ENCODE measurements at places on chromosomes 2 and 18. TPM values are rescaled to one million over a fixed set of nuclear protein-coding genes. Genes with fewer than 3 reads are reported as not detected.

Gene MDH1B
- total RNA-seq = 2.2 TPM

Gene G6PC2
- not detected for total RNA-seq

- no peak for DNase-seq
Observed at GRCh38 chr2:106124905-106125549, 69.1 kb downstream of the UXS1 start.

GRCh38 chr2:190126798-190127197 is 64.3 kb upstream of the MSTN start:
- DNase-seq = peak; percentile 3

GRCh38 chr2:199707593-199708185 is 143.3 kb downstream of the FTCDNL1 start:
- no peak for DNase-seq

DNA sequence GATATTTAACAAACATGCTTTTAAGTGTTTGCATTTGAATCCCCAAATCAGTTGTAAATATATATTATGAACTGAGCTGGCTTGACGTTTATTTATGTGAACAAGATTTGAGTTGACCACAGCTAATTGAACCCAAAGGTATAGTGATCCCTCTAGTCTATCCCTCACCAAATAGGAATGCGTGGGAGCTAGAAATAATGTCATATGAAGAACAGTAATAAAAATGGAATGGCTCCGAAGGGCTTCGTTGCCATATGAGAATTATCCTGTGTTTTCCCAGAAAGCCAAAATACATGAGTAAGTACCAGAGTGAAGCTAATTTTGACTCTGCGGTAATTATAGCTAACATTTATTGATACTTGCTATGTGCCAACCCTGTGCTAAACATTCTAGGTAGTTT is 142.7 kb downstream of the ADCYAP1 start:
- DNase-seq = no peak
